Dermis blood vessel endothelial cell (primary cell): ENCODE measurements at places on chromosomes 13 and 19. TPM values are rescaled to one million over a fixed set of nuclear protein-coding genes. Genes with fewer than 3 reads are reported as not detected.

- DNase-seq, result no peak
These were observed 14.7 kb upstream of the PDCD5 start for GRCh38 chr19:32566246-32566830.

The C19orf33 gene
- total RNA-seq, result 14.8 TPM in 1 of 2 replicates, not detected in the other

GRCh38 chr13:43584751-43585150 is 202.0 kb downstream of the ENOX1 start:
- no peak for DNase-seq

The ATF5 gene
- 3.2 and 3.5 TPM in 2 replicates for total RNA-seq

The SELENOV gene
- total RNA-seq, result not detected in 2 replicates

DNA sequence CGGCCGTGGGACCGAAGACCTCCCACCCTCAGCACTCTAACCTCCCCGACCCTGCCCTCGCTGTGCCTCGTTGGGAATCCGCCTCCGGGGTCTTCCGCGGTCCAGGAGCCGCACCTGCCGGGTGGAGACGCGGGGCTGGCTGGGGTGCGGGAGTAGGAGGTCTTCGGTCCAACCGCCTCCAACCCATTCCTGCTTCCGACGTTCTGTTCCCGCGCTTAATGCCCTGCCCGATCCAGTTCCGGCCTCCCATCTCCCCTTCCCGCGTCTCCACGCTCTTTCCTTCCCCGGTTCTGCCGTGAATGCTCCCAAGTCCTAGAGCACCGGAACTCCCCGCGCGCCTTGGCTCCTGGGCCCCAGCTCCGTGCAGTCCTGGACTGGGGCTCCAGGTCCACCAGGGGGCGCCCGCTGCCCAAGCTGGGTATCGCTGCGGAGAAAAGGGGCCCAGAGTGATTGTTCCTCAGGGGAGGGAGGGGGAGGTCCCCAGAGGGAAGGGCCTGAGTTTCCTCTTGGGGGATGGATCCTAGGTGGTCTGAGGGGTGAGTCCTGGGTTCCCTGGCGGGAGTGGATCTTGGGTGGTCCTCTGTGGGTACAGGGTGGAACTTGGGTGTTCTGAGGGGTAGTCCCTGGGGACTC is 14.1 kb upstream of the TNFSF9 start:
- DNase-seq, result peak; percentile 92

DNA sequence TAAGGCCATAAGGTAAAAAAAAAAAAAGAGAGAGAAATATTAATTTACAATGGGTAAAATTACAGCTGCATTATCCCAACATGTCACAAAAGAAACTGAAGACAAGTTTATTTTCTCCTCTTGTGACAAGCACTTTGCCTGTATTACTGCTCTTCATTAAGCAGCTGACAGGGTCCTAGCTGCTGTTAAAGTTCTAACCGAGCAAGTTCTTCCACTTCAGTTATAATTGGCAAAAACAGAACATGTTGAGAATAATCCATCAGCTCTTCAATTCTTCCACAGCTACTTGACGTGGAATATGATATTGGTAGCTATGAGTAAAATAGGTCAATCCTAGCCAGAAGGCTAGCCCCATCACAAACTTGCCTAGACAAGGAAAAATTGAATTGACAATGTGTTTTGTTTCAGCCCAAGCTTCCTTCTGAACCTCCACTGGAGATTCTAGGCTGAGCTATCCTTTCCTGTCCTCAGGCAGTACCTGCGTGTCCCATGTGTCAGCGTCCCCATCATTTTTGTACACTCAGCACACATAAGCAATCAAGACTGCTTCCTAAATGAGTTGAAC is 32.2 kb upstream of the DOCK9 start:
- no peak for DNase-seq

DNA sequence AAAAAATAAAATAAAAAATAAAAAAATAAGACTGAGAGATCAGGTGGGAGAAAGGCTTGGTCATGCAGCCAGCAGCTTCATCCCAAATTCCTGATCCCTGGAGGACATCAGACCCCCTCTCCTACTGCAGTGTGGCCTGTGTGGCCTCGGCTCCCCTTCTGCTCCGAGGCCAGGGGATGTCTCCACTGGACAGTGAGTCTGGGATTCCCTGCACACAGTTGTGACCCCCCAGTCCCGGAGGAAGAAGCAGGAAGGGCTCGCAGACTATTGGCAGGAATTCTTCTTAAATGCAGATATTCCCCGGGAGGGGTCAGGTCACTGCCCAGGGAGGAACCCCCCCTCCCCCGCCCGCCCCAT is 41.9 kb downstream of the ZNF627 start:
- DNase-seq, result no peak

DNA sequence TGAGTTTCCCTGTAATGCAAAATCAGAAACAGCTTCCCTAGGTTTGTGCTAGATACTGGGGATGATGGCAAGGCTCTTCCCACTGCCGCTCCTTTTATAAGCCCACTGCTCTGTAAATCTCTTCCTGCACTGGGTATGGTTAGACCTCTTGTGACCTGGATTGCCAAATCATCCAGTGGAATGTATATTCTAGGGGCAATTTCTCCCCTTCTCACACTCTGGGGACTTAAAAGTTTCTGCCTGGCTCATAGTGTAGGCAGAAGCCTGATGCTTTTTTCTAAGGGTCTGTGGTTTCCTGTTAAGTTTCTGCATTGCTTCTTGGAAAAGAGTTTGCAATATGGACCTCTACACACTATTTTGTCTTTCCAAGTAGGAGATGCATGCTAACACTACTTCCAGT is 1582.0 kb upstream of the PCDH20 start:
- DNase-seq, result no peak

DNA sequence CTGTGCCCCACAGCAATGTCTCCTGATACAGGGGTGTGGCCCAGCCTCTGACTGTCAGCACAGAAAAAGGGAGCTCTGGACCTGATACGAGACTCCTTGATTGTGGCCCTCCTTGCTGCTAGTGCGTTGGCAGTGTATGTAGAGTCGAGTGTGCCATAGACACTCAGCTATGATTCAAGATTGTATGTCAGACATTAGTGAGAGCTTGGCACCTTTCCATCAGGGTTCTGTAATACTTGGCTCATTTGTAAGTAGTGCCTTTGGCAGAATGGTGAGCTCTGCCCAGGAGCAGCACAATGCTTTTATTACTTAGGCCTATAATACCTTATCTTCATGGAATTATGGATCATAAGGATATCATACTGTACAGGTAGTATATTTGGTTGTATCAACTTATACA is 83.4 kb downstream of the ATP8A2 start:
- no peak for DNase-seq

The RASAL3 gene
- 24.0 and 24.8 TPM in 2 replicates for total RNA-seq

The CDX2 gene
- not detected in 2 replicates for total RNA-seq

DNA sequence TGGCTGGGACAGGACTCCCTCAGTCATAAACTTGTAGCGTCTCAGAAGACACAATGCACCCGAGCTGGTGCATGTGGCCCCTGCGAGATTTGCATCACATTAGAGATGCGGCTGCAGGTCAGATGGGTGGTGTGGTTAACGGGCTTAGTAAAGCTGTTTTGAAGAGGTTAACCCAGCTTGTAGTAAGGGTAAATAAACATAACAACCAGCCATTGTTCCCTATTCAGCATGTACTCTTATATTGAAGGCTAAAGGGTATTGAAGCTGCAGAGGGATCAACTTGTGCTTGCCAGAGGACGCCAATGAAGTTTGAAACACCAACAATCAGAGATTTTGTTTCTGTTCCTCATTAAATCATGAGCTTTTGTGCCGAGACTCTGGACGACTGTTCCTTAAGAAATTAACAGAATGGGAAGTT is 79.4 kb downstream of the ZIC5 start:
- DNase-seq, result no peak

DNA sequence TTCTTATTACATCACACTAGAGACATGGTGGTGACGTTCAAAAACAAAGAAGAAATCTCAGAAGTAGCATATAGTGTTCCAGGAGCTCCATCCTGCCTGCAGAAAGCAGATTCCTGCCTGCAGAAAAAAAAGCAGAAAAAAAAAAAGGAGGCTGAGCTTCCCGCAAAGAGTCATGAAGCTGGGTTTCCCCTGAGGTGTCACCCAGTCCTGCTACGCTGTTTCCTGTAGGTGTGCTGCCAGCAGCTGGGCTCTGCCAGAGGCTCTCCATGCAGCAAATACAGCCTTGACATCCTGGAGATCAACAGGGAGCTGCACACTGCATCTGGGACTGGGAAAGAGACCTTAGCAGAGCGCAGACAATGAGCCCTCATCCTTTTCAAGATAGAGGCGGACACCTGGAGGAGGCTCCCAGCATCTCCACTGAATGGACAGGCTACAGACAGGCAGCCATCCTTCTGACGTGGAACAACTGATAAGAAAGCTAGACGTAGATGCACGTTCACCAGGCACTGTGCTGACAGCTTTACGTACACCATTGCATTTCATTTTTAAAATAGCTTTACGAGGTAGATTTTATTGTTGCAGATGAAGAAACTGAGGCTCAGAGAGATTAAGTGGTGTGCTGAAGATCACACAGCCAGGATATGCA is 350.9 kb downstream of the FOXO1 start:
- peak; percentile 71 for DNase-seq

The CD209 gene
- total RNA-seq, result under 0.01 TPM in 1 of 2 replicates, not detected in the other

GRCh38 chr19:32196690-32197420 is 148.6 kb upstream of the ZNF507 start:
- DNase-seq, result no peak

GRCh38 chr13:84741253-84741652 is 859.0 kb upstream of the SLITRK1 start:
- no peak for DNase-seq

DNA sequence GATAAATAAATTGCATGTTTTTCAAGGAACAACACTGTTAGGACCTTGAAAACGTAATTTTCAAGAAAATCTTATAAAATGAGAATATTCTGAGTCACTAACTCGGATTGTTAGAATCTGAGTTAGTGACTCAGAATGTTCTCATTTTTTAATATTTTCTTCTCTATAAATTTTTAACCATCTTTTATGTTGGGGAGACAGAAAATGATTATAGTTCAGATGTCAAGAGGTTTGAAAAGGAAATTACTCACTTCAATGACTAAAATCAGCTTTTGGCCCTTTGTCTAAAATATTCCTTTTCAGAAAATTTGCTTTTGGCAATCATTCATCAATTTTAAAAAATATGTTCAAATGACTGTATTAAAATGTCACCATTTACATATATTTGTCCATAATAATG is 264.2 kb upstream of the EDNRB start:
- DNase-seq, result no peak

DNA sequence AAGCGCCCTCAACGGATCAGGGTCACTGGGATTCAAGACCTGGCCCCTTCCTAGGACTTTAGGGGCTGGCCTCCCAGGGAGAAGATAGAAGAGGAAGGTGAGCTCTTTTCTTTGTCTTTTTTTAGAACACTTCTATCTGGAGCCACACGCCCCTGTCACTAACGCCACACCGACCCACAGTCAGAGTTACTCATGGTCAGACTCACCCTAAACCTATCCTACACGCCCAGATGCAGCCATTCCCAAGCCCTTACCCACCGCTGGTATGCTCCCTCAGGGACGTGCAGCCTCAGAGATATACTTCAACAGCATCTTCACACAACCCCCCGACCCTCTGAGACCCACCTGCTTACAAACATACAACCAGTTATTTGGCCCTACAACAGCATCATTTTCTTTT is 29.9 kb upstream of the MUC16 start:
- DNase-seq, result no peak

The F7 gene
- not detected in 2 replicates for total RNA-seq
